Chondrocyte (in vitro differentiated cells): ENCODE measurements at places on chromosomes 11 and 22.

DNA sequence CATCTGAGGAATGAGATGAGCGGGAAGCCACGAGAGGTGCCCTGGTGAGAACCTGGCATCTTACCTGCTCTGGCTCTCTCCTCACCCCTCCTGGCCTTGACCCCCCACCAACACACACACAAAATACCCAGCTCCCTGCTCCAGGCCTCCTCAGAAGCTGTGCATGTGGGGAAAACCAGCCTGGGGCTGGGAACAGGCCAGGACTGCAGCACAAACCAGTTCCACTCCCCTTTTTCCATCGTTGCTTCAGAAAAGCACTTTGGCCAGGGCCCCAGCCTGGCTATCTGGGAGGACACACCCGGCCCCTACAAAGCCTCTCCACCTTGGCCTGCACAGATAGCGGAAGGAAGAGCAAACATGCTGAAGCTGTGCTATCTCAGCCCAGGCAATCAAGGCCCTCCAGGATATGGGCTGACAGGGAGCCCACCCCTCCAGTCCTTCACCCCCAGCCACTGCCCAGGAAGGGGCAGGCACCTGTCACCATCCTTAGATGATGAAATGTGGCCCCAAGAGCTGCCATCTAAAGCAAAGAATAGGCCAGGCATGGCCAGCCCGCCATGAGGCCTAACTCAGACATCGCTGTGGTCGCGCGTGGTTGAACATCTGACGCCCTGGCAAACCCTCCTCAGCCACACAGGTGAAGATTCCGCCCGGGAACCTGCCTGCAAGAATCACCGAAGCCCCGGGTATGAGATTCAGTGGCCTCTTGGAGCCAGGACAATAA, 35.4 kb downstream of the PISD start:
- DNase-seq, result no peak

- DNase-seq, result no peak
Measured at GRCh38 chr11:14974515-14975251, 2.5 kb upstream of the CALCA start.

DNA sequence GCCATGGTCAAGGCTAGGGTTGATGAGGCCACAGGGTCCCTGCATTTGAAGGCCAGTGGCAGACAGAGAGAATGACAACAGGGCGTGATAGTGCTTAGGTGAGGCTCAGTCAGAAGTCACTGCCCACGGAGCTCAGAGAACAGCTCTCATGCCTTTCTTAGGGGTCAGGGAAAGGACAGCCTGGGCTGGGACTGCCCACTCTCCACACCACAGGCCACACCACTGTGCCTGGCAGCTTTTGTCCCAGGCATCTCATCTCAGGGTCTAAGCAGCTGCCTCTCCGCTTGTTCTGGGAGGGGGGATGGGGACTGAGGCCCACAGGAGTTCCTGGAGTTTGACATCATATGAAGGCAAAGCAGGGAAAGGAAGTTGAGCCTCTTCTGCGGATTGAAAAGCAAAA, 150.2 kb upstream of the B3GAT1 start:
- DNase-seq, result peak; percentile 33

- no peak for DNase-seq
Measured at GRCh38 chr11:74019860-74020259, 11.0 kb upstream of the UCP3 start.

DNA sequence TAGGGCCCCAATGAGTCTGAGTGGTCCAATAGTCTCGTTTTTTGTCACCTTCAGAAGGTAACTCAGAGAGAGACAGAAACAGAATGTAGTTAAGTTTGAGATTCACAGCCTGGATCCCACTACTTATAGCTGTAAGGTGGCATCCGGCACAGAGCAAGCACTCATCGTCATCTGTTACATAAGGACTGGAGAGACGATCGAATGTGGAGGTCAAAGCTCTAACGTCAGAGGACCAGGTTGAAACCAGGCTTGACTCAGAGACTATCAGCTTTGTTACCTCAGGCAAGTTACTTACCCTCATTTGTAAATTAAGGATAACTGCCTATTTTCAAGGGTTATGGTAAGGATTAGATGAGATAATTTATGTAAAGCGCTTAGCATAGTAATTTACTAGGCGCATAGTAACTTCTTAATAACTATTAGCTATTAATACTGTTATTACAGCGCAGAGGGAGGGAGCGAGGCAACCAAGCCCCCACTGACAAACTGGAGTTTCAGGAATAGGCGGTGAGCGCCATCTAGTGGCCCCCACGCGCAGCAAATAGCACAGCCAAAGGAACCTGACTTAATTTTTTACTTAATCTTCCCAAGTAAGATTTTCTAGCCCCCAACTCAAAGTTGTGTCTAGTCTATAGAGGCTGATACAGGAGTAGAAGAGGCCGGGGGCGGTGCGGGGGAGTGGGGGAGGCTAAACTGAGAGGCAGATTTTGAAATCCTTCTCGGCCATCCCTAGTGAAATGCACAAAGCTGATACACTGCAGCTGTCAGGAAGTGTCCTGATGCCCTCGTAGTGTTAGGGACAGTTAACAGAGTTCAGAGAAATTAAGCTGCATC, 29.0 kb upstream of the API5 start:
- DNase-seq, result no peak
